Stimulated activated CD4-positive, alpha-beta T cell treated with anti-CD3 and anti-CD28 coated beads, Interleukin-12 subunit alpha, Interleukin-12 subunit beta, amount 100 ng/mL, for 48 hours (primary cell): ENCODE measurements at places on chromosomes 13 and 19.
A peak's percentile ranks its signal among the peaks of the same experiment; 100 is the strongest.

DNA sequence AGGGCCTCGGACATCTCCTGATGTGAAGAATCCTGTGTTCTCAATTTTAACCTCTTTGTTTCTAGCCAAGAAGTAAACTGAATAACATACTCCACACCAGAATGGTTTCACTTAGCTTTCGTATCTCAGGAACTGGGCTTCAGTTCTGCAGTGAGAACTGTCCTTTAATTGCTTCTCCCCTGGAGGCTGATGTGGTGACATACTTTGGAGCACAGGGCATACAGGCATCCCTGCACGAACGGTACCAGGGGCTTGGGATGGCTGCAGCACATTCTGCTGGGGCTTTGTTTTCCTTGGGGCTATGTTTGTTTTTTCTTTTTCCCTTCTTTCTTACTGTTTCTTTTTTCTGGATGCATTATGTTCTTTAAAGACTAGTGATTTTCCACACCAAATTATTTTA, 230.5 kb downstream of the TM9SF2 start:
- DNase-seq: no peak

DNA sequence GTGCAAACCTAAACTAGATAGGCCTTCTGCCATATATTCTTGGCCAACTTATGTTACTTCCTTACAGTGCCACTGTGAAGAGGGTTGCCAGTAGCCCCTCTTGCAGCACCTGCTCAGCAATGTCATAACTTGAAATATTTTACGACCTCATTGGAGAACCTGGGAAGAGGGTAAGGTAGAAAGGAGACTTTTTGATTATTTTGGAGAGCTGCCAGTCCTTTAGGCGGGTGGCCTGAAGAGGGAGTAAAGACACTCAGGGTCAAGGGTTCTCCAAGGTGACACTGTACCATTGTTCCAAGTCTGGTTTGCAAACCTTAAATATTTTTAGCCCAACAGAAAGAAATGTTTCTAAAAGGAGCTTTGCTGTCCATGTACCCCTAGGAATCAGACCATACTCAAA, 118.3 kb downstream of the FLT1 start:
- DNase-seq: no peak

DNA sequence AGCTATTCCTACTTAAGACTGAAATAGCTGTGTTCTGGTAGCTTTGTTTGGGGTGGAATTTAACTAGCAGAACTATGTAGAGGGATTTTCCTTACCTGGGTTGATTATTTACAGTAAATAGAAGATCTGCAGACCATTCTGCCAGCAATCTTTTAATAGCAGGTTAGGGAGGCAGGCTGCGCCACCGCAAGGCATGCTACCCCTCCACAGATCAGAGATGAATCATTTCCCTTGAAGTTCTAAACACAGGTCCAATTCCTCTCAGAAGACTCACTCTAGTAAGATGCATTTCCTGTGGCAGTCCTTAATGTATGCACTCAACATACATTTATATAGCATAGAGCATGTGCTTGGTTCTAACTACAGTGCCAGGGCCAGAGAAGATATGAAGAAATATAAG, 109.0 kb downstream of the TNFRSF19 start:
- DNase-seq: no peak

GRCh38 chr19:19366434-19367396, 38.8 kb upstream of the GATAD2A start:
- peak; percentile 68 for DNase-seq

- DNase-seq: no peak
These were observed 46.8 kb downstream of the COG3 start for GRCh38 chr13:45511310-45512097.

DNA sequence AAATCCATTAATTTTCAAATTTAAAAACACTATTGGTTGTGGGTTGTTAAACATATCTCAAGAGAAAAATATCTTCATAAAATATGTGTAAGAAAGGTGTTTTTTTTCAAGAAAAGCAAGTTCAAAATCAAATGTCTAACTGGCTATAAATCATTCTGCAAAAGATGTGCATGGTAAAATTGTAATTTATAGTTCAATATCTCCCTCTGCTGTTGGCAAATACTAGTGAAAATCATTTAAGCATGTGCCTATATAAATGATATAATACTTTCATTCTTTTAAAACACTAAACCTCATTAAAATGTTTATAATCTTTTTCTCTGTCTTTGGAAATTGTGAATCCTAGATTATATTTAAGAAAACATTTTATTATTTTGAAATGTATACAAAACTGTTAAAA, 17.2 kb upstream of the SLITRK6 start:
- DNase-seq: no peak

GRCh38 chr13:59641817-59642216, 521.9 kb downstream of the DIAPH3 start:
- no peak for DNase-seq

DNA sequence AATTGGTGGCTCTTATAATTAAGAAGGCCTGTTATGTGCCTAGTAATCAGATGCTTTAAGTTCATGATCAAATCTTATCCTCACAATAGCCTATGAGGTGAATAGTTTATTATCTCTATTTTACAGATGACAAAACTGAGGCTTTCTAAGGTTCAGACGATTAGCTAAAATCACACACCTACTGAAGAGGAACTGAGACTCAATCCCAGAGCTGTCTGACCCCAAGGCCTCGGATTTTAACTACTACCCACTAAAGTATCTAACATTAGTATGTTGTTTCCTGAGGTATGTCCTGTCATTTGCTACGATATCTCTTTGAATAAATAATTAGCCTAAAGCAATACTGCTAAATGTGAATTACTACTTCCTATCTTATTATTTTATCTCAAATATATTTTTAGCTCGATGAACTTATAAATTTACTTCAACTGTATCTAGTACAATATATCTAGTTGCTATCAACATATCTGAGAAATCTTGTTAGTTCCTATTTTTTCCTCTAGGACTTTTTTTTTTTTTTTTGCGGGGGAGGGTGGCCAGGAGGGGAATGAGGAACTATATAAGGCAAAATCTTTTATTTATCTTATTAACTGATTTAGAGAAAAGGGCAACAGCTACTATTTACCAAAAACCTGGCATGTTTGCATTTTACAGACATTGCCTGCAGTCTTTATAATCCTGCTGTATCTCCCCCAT, 118.5 kb downstream of the ABCC4 start:
- no peak for DNase-seq
